ENCODE measurements at places on chromosomes 4 and X.

GRCh38 chrX:118228041-118228440 lies 111.4 kb upstream of the KLHL13 start:
- DNase-seq = no peak

DNA sequence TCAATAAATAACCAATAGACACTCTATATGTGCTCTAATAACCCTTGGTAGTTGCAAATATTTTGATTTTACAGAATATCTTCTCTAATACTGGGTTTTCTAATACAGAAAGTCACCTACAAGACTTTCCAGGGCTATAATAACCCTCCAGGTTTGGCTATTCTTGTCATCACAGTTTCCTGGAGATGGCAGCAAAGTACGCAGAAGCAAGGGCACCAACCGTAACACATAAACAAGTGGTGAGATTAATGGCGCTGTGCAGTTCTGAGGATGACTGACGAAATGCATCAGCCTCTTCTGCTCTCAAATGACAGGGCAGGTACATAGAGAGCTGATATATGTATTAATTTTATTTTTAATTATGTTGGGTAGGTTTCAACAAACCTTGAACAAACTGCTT lies 122.4 kb downstream of the C4orf33 start:
- DNase-seq = no peak

GRCh38 chrX:48919360-48919841 lies 577 bp upstream of the PIM2 start:
- DNase-seq = no peak

- DNase-seq = no peak
Measured at GRCh38 chr4:38114386-38115150, 154.4 kb downstream of the PTTG2 start.

GRCh38 chrX:23864742-23865326 lies 42.9 kb downstream of the APOO start:
- DNase-seq = no peak

- DNase-seq = no peak
Measured at GRCh38 chrX:138255373-138255772, 456.1 kb downstream of the FGF13 start.

DNA sequence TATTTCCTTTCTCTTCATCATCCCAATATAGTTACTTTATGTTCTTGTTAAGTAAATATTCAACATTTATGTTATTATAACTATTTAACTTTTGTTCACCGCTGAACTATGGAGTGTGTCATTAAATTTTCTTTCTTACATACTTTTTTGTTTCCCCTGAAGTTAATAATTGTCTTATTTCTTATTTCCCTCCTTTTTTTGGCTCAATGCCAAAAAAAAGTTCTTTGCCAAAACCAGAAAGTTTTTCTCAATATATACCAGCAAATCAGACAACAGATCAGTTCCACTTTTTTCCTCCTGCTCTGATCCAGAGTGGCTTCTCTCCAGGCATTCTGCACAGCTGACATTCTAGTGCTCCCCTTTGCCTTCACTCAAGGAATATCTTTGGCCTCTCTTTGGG lies 187.0 kb upstream of the PPARGC1A start:
- no peak for DNase-seq

GRCh38 chr4:185869427-185869826 lies 57.4 kb upstream of the SORBS2 start:
- DNase-seq = no peak

- DNase-seq = no peak
Measured at GRCh38 chrX:108245462-108245861, 153.9 kb downstream of the ATG4A start.

- DNase-seq = peak; percentile 40
Measured at GRCh38 chr4:72418458-72418857, 150.6 kb downstream of the ADAMTS3 start.

GRCh38 chr4:18626366-18626765 lies 604.8 kb upstream of the LCORL start:
- no peak for DNase-seq

DNA sequence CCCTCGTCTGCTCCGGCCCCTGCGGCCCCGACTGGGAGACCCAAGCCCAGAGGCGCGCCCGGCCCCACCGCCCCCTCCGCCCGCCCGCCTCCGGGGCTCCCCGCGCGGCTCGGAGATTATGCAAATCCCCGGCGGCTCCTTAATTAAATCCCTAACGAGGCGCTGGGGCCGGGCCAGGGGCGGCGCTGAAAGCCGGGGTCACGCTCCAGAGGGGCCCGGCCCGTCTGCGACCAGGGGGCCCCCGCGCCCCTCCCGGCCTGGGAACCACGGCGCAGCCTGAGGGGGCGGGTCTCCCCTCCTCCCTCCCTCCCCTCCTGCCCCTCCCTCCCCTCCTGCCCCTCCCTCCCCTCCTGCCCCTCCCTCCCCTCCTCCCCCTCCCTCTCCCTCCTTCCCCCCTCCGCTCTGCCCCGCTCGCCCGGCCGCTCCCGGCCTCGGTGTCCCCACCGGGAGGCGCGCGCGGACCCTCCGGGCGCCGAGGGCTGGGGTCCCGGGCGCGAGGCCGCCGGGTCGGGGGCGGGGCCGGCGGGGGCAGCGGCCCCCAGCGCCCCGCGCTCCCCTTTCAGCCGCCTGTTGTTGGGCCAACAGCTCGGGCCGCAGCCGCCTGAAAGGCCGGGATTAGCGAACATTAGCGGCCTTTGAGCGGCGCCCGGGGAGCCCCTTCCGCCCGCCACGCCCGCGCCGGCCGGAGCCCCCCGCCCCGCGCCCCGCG lies 25.9 kb upstream of the FGFR3 start:
- DNase-seq = no peak

GRCh38 chr4:60396341-60397049 lies 803.6 kb upstream of the ADGRL3 start:
- DNase-seq = no peak

- no peak for DNase-seq
Measured at GRCh38 chr4:148044089-148044911, 312.4 kb downstream of the ARHGAP10 start.
